ENCODE measurements at places on chromosomes 16 and 17.

DNA sequence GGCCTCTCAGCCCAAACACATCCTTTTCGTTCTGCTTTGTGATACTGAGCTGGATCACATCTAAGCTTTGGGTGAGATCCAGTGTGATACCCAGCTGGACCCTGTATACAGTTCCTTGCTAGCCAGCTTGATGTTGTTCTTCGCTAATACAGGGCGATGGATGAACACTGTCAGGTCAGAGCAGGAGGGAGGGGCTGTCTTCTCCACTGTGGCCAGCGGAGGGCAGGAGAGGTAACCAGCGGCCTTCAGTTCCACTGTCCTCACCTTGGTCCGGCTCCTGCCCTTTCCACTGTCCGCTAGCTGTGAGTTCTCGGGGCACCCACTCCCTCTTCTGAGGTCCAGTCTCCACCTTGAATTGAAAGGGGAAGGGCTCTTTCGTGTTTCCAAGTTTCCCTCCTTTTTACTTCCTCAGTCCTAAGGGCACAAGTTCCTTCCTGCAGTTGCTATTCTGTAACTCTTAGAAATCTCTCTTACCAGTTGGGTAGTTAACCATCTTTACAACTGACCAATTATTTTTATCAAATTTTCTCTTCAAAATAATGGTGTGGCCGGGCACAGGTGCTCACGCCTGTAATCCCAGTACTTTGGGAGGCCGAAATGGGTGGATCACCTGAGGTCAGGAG, 3.0 kb upstream of the ZNF213 start:
- DNase-seq, result no peak

- DNase-seq, result no peak
Observed at GRCh38 chr17:29012535-29012934, 6.7 kb upstream of the SEZ6 start.

GRCh38 chr16:11848842-11849241, 2.5 kb downstream of the RSL1D1 start:
- DNase-seq, result no peak

- DNase-seq, result no peak
Observed at GRCh38 chr17:62704381-62704971, 77.0 kb downstream of the MRC2 start.

DNA sequence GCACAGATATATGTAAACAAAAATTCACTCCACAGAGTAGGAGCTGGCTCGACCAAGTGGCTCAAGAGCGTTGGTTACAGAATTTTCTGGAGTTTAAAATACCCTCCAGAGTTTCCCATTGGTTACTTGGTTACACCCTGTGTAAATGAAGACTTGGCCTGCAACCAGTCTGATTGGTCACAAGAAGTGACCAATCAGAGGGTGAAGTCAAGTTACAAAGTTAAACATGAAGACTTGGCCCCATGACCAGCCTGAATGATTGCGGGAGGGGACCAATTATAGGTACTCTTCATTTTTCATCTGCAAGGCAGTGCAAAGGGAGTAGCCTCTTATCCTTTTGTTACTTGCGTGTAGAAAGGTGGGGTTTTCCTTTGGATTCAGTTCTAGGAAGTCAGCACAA, 121.3 kb upstream of the SALL1 start:
- no peak for DNase-seq

DNA sequence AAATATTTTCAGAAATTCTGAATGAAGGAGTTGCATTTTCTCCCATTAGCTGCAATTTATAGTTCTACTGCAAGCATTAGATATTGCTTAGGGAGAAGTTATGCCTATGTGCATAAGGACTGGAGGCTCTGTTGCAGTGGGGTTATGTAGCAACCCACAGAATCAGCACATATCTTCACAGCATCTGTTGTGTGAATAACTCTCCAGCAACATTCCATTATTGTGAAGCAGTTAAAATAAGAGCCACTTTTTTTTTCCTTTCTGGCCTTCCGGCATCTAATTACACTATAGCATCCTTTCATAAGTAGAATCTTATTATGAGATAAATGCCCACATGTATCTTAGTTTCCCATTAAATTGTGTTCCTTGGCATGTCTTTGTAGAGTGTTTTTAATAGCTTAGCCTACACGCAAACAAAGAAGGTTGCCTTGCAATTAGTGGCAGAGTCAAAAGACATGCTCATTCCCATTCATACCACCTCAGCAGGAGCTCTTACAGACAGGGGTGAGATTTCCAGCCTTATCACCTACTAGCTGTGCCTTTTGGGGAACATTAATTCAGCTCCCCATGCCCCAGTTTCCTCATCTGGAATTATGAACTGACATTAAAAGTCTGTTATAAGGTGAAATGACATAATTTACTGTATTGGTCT, 596.0 kb upstream of the GOT2 start:
- no peak for DNase-seq

GRCh38 chr16:10943064-10943353, 741 bp upstream of the DEXI start:
- no peak for DNase-seq

GRCh38 chr16:75105306-75106061, 11.1 kb downstream of the LDHD start:
- DNase-seq, result no peak

GRCh38 chr17:71184716-71185115, 936.1 kb upstream of the SOX9 start:
- DNase-seq, result no peak

- no peak for DNase-seq
Observed at GRCh38 chr17:74728033-74728701, 8.9 kb upstream of the RAB37 start.
